Heart left ventricle (tissue), 16 donors: ENCODE measurements at places on chromosomes 3 and 15. TPM values are rescaled to one million over a fixed set of nuclear protein-coding genes. Genes with fewer than 3 reads are reported as not detected.

- no peak for DNase-seq
- no peak overlapping the region for H3K4me3 ChIP-seq
- no peak overlapping the region for H3K27ac ChIP-seq
- H3K27me3 ChIP-seq = no peaks in the 10 kb centered on the region
Observed at GRCh38 chr15:37695719-37696118, 238.7 kb upstream of the TMCO5A start.

The ACTRT3 gene
- 1.1 TPM for total RNA-seq

The APOD gene
- 112 TPM for total RNA-seq

The NOX5 gene
- not detected for total RNA-seq

The FGF7 gene
- 19.8 TPM for total RNA-seq

- H3K4me3 ChIP-seq = no peak overlapping the region
- no peak for DNase-seq
- no peaks in the 10 kb centered on the region for H3K27me3 ChIP-seq
- no peaks in the 10 kb centered on the region for H3K4me1 ChIP-seq
- no peak overlapping the region for H3K27ac ChIP-seq
Observed at GRCh38 chr3:101144105-101144504, 150.9 kb upstream of the ABI3BP start.

The PLSCR2 gene
- total RNA-seq = not detected

- no peak overlapping the region for H3K27ac ChIP-seq
- no peaks in the 10 kb centered on the region for H3K36me3 ChIP-seq
- no peaks in the 10 kb centered on the region for H3K27me3 ChIP-seq
Observed at GRCh38 chr3:45165497-45166283, 19.5 kb upstream of the CDCP1 start.

GRCh38 chr15:74723754-74724334, 1.5 kb downstream of the CYP1A1 start:
- peaks cover 13% of the 10 kb centered on the region for H3K4me1 ChIP-seq
- H3K36me3 ChIP-seq = no peaks in the 10 kb centered on the region
- no peaks in the 10 kb centered on the region for H3K27me3 ChIP-seq
- no peak for DNase-seq

DNA sequence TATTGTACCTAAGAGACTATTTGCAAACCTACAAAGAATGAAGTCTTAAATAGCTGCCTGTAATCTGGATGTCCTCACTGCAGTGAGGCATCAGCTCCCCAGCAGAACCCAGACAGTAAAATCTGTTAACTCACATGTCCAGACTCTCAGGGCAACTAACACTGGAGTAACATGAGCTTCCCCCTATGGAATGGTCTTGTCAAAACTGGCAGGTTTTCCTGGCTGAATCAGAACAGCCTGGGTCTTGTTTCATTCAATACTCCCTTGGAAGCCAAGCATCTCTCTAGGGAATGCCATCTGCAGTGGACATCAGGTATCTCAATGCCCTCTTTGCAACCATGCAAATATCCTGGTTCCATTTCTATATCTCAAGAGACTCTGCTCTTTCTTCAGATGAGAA, 24.4 kb downstream of the PTPN9 start:
- peaks cover 35% of the 10 kb centered on the region for H3K4me1 ChIP-seq
- H3K27me3 ChIP-seq = no peaks in the 10 kb centered on the region
- no peak overlapping the region for H3K27ac ChIP-seq
- no peaks in the 10 kb centered on the region for H3K36me3 ChIP-seq
- no peak overlapping the region for H3K4me3 ChIP-seq

DNA sequence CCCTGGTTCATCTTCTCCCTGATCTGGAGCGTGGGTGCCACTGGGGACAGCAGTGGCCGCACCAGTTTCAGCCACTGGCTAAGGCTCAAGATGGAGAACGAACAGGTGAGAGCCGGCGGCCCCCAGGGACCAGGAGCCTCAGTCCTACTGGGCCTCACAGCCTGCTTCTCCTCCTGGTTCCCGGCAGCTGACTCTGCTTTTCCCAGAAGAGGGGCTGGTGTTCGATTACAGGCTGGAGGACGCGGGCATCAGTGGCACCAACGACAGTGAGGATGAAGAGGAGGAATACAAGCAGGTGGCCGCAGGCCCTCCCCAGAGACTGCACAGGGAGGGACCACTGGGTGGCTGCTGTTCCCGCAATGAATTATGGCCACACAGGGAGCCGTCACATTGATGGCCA, 54.4 kb downstream of the DNAH1 start:
- no peaks in the 10 kb centered on the region for H3K27me3 ChIP-seq
- no peaks in the 10 kb centered on the region for H3K36me3 ChIP-seq
- no peak for DNase-seq
- H3K4me3 ChIP-seq = no peak overlapping the region
- peaks cover 5% of the 10 kb centered on the region for H3K4me1 ChIP-seq

- H3K27ac ChIP-seq = no peak overlapping the region
- H3K4me1 ChIP-seq = no peaks in the 10 kb centered on the region
- H3K27me3 ChIP-seq = no peaks in the 10 kb centered on the region
- H3K4me3 ChIP-seq = no peak overlapping the region
- no peak for DNase-seq
- H3K36me3 ChIP-seq = peaks cover 26% of the 10 kb centered on the region
Observed at GRCh38 chr15:66327736-66328135, 28.7 kb downstream of the TIPIN start.

GRCh38 chr15:73724212-73724611, 28.9 kb downstream of the INSYN1 start:
- no peak overlapping the region for H3K4me3 ChIP-seq
- no peaks in the 10 kb centered on the region for H3K36me3 ChIP-seq
- H3K4me1 ChIP-seq = peaks cover 14% of the 10 kb centered on the region
- no peak overlapping the region for H3K27ac ChIP-seq
- no peak for DNase-seq
- H3K27me3 ChIP-seq = no peaks in the 10 kb centered on the region

The SOX2 gene
- 0.16 TPM for total RNA-seq
